WTC11 (cell line): ENCODE measurements at places on chromosomes 3 and 15.

DNA sequence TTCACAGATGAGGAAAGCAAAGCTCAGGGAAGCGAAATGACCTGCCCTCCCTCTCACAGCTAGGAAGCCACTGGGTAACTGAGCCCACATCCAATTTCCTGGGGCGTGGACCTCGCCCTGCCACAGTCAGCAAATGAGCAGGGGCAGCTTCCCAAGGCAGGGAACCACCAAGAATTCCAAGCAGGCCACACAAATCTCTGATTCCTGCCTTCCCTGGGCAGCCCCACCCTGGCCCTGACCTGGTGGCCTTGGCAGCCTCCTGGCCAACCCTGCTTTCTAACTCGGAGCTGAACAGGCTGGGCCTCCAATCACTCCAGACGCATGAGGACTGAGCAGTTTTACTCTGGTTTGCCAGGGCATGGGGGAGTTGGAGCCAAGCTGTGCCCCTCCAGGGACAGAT, 203.7 kb upstream of the TLE3 start:
- no peak for DNase-seq

- DNase-seq = no peak
Observed at GRCh38 chr3:108103040-108103751, 12.4 kb upstream of the CD47 start.

GRCh38 chr3:55357796-55358195, 129.3 kb downstream of the WNT5A start:
- DNase-seq = no peak

GRCh38 chr3:77040216-77040615, 317 bp downstream of the ROBO2 start:
- no peak for DNase-seq

- no peak for DNase-seq
Observed at GRCh38 chr15:88341653-88342052, 85.1 kb upstream of the NTRK3 start.

DNA sequence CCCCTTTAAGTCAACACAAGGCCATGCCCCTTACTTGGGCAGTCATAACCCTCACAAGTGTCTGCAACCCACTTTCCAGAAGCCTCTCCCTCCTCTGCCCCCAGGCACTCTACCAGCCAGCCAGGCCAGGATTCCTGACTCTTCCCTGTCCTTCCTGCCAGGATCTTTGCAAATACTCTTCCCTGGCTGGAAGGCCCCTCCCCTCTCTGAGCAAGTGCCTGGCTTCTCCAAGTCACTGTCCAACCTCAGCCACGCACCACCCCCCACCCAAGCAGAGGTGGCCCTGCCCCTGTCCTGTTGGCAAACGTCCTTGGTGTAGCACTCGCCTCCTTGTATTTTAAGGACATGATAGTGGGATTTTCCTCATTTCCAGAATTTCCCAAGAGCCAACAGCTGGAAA, 54.7 kb upstream of the USP3 start:
- peak; percentile 54 for DNase-seq

DNA sequence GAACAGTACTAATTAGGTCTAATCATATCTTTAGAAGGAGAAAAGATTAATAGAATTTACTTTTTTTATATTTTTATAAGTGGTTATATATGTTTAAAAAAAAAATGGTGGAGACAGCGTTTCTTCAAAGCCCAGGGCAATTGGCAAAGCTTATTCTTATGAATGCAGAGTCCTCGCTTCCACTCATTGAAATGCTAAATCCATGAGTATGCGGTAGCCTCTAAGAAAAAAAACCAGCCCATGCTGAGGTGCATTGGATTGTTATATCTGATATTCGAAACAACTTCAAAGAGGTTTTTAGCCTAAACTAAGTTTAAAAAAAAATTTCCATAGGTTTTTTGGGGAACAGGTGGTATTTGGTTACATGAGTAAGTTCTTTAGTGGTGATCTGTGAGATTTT, 142.8 kb downstream of the GOLIM4 start:
- DNase-seq = no peak

DNA sequence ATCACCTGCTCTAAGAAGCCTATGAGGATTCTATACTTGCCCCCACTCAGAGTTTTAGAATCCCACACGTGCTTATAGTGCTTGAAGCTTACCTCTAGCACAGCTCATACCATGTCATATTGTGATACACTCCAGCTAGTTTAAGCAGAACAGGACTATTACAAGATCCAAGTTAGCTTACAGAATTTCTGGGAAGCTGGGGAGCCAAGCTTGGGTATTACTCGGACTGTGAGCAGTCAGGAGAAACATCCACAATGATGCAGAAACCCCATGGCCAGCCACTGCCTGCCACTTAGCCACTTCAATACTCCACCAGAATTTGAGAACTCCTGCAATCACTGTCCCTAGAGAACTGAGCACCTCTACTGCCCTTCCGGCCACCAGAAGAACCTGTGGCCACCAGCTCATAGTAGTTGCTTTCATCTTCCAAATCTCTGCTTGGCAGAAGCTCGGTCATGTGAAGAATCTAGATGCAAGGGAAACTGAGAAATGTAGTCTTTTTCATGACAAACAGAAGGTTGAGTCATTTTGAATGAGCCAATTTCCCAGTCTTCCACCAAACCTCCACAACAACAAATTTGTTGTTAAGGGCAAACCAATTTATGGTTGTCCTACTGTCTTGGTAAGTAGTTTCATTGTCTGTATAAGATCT, 27.7 kb upstream of the SSR3 start:
- no peak for DNase-seq

- DNase-seq = no peak
Observed at GRCh38 chr3:75983111-75983510, 197.8 kb upstream of the ZNF717 start.

- no peak for DNase-seq
Observed at GRCh38 chr15:76714950-76715349, 190.2 kb downstream of the SCAPER start.

DNA sequence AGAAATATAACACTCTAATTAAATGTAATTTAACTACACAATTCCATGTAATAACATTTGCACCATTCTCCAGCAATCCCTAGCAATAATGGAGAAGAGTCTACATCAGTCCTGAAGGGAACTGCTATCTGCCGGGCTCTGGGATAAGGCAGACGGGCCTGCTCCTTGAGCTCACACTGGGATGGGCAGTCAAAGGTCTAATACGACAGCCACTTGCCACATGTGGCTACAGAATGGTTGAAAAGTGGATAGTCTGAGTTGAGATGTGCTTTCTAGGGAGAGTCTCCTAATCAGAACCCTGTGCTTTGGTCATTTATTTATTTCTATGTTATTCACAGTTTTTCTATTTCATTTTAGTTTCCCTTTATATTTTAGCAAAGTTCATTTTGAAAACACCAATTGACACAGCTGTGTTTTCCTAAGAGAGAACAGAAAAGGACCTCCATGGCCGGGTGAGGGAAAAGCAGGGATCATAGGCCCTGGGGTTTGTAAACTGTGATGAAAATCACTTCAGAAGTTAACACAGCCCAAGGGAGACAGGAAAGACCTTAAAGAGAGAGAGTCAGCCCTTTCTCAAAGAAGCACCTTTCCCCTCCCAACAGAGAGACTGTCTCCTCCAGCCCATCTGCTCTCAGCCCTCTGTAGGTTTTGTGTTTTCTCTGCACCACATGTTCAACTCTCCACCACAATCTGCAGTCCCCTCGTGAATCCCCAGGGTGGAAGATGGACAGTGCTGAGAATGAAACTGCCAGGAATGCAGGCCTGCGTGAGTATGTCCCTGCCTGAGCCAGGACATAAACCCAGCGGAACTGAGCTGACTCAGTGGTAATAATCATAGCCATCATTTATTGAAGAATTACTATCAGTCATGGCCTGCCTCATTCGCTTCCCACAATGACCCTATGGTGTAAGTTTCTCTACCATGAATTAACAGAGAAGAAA, 11.6 kb downstream of the FSIP1 start:
- no peak for DNase-seq

- no peak for DNase-seq
Observed at GRCh38 chr3:27628026-27628750, 93.9 kb downstream of the EOMES start.

DNA sequence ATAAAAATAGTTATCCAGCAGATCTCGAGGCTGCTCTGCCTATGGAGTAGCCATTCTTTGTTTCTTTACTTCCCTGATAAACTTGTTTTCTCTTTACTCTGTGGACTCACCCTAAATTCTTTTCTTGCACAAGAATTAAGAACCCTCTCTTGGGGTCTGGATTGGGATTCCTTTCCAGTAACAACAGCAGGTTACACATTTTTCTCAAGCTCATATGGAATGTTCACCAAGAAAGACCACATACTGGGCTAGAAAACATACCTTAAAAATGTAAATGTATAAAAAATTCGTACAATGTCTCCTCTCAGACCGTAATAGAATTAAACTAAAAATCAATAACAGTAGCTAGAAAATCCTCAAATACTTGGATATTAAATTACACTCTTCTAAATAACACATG, 299.2 kb downstream of the CNTN3 start:
- no peak for DNase-seq

DNA sequence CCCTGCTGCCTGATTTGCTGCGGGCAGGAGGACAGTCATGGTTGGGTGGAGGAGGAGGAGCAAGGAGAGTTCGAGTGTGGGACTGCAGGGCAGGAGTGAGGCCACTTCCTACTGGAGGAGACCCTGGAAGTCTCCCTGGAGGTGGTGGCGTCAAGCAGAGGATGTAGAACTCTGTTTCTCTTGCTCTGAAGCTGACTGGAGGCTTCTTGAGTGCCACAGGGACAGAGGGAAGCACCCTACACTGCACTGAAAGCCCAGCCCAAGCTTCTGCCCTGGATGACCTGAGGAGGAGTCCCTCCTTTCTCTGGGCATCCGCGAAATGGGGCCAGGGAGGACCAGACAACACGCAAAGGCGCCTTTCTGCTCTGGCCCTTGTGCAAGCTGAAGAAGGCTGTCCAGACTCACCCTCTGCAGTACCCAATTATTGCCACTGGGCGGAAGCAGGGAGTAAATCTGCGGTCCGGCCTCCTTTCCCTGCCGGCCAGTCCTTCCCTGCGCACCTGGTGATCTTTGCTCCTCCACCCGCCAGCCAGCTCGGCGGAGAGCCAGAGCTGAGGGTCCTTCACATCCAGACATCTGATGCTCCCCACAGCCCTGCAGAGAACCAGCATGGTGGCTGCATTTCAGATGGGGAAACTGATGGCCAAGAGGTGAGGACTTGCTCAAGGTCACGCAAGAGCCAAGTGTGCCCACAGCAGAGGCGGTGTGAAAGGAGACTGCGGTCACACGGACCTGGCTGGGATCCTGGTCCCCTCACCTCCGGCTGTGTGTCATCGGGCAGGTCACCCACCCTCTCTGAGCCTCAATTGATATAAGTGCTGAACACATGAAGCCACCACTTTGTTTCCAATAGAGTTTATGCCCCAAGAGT, 207.1 kb downstream of the TBC1D2B start:
- peak; percentile 92 for DNase-seq

DNA sequence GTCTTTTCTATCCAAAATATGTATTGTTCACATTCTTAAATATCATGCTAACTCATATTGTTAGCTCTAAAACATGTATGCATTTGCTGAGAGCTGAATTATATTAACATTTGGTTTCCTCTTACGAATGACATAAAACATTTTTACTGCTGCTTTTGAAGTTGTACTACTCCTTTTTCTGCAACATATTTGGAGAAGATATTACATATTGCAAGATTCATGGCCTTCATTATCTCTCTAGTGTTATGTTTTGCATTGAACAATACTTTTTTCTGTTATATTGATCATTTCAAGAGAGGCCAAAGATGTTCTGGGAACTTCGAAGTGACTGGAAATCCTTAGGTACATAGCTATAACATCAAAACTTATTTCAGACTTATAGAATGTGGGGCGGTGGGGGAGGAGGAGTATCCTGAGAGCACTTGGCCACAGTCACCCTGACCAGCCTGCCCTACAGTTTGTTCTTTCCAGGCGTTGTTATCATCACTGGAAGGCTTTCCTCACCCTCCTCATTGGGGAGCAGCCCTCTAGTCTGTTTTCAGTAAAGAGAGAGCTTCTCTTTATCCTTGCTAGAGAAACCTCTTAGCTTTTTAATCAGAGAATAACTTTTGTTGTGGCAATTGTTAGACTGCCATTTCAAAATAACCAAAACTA, 868.6 kb downstream of the OTOL1 start:
- no peak for DNase-seq

DNA sequence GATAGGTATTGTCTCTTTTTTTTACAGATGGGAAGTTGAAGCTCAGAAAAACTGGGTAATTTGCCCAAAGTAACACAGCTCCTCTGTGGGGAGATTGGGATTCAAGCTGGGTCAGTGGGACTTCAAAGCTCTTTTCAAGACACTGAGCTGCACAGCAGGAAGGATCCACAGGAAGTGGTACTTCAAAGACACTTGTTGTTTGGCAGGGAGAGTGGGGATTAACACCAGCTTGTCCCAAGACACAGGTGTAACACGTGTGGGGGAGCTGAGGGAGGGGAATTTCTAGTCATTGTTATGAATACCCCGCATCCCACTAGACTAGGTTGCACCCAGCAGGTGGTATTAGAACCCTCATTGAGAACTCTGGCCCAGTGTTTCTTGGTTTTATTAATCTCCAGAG, 116.0 kb downstream of the FOXB1 start:
- peak; percentile 32 for DNase-seq

DNA sequence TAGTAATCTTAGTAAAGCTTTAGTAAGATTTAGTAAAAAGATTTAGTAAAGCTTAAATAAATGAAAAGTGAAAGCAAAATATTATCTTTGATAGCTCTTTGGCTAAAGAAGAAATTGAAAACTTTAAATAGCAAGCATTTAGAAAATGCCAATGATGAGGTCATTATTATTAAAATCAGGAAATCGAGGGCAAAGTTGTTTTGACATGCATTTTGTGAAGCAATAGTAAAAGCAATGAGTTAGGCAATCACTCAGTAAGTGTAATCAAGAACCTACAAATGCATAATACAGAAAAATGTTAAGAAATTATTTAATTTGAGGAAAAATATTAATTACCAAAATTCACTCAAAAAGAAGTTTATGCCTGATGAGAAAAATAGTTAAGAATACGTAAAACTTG, 280.3 kb upstream of the MME start:
- DNase-seq = no peak

DNA sequence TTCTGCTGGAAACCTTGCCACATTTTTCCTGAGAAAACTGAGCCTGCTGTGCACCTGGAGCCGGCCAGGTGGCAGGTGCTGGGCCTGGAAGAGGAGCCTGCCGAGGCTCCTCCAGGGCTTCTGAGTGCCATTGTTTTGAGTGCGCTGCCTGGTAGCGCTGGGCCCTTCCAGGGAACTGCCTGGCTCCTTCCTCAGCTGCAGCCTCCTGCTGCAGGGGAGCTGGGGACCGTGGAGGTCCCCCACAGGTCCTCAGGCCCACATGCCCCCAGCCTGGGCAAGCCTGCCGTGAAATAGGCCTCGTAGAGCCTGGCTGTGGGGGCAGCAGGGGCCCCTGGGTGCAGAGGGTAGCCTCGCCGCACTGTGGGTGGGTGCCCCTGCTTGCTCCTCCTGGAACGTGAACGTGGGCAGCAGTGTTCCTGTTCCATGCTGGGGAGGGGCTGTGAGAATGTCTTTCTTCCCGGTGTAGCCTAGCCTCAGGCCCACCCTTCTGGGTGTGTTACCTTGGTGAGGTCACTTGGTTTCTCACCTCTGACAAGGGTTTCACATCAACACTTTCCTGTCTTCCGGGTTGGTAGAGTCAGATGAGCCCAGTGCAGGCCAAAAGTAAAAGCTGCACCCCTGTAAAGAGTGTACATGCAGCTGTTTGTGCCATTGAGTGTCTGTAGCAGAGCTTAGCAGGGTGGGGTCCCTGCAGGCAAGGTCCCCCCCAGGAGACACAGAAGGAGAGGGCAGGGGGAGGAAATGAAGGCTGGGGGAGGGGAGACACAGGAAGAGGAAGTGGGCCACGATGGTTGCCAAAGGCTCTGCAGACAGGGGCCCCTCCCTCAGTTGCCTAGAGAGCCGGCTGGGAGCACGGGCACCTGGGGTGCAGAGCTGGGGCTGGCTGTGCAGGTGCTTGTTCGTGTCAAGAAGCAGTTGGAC, 34.5 kb downstream of the KLF13 start:
- DNase-seq = no peak

GRCh38 chr15:31399544-31400171, 73.0 kb downstream of the KLF13 start:
- no peak for DNase-seq
